ENCODE measurements at places on chromosomes 1 and 21. TPM values are rescaled to one million over a fixed set of nuclear protein-coding genes. Genes with fewer than 3 reads are reported as not detected.

MRPS6 gene
- 28.5 TPM for total RNA-seq

ITLN2 gene
- not detected for total RNA-seq

C4BPA gene
- total RNA-seq, result not detected

RHD gene
- not detected for total RNA-seq

GPATCH2 gene
- 31.3 TPM for total RNA-seq

Data from parietal lobe (tissue), 2 donors.